ENCODE measurements at places on chromosomes 1 and 21. TPM values are rescaled to one million over a fixed set of nuclear protein-coding genes. Genes with fewer than 3 reads are reported as not detected.

The ZNHIT6 gene
- 14.3 TPM for total RNA-seq

The AADACL3 gene
- total RNA-seq = not detected

The MAP10 gene
- 1.0 TPM for total RNA-seq

The NECAP2 gene
- 53.4 TPM for total RNA-seq

The F3 gene
- 4.5 TPM for total RNA-seq

The TRIM17 gene
- total RNA-seq = not detected

The DNASE2B gene
- not detected for total RNA-seq

The SPRR2B gene
- total RNA-seq = not detected

The STYXL2 gene
- total RNA-seq = 10.5 TPM

The ERG gene
- total RNA-seq = 33.4 TPM

The SYT11 gene
- total RNA-seq = 3.4 TPM

The CHRM3 gene
- 0.29 TPM for total RNA-seq

The RNU1-3 gene
- 1,620 TPM for total RNA-seq

The TTC39A gene
- 1.4 TPM for total RNA-seq

The C8A gene
- not detected for total RNA-seq

The NCF2 gene
- total RNA-seq = 1.2 TPM

The OPRD1 gene
- 0.10 TPM for total RNA-seq

The TSNAX gene
- 32.3 TPM for total RNA-seq

All from chondrocyte (in vitro differentiated cells).